ENCODE measurements at places on chromosomes 5 and 9.

GRCh38 chr9:123871781-123872180 lies 58.1 kb downstream of the DENND1A start:
- no peak for DNase-seq

DNA sequence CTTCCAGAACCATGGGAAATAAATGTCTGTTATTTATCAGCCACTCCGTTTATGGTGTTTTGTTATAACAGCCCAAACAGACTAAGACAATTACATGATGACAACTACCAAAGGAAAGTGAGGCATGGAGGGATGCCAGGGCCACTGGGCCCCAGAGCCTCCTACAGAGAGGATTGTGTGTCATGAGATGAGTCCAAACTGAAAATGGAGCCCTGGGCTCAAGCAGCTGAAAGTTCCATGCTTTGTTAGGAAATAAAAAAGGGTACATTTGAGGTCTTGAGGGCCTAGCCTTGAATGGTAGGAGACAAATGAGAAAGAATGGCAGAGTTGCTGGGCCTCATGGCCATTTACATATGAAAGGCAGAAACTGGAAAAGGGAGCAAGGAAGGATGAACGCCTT lies 586.5 kb downstream of the CETN3 start:
- DNase-seq, result no peak

- no peak for DNase-seq
Observed at GRCh38 chr9:128936171-128936865, 11.1 kb downstream of the DOLK start.

DNA sequence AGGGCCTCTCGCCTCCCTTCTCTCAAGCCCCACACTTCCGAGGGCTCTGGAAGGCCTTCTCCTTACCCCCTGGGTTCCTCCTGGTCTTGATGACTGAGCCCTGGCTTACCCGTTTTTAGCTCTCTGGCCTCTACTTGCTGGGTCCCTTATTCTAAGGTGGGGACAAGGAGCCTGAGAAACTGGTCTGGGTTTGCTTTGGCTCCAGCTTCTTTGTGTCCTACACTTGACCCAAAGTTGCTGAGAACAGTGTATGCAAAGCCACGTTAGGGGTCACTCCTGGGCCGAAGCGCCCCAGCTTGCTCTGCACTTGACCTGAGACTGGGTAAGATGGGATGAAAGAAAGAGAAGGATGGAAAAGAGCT lies 788 bp downstream of the ZNF346 start:
- no peak for DNase-seq

DNA sequence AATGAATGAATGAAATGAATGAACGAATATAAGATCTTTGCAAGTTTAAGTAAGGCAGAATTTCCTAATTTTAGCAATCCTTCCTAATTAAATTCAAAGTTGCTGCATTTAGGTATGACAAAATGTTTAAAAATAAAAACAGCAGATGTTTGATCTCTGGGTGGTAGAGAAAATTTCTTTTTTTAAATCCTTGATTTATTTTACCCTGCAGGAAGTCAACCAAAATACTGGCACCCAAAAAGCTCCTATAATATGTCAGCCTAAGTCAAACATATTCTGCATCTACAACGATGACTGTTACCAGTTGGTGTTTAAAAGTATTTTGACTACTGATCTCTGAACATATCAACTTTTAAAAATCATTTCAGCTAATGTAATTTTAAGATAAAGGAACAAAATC lies 58.4 kb downstream of the TTC39B start:
- DNase-seq, result no peak

DNA sequence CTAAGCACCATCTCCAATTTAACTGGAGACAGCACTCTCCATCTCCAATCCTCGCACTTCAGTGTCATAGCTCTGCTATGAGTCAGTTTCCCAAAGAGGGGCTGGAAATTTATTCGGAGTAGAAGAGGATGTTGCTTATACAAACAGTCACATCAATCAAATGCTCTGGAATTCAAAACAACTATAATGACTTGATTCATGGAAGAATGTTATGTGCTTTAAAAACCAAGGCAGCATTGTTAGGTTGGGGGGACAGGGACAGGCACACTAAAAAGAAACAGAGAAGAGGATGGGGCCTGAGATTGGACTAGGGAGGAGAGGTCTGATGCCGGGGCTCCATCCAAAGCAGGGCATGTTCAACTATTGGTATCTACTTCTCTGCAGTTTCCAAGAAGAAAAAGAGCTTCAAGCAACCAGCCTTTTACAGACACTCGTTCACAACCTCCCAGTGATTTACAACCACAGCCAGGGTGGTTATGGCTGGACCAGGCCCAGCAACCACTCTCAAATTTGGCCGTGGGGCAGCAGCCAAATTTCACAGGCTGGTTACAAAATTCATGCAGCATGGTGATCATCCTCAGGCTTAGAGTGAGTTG lies 117.5 kb upstream of the ZNF366 start:
- DNase-seq, result no peak

GRCh38 chr5:141342773-141343172 lies 856 bp upstream of the PCDHGA3 start:
- no peak for DNase-seq

- DNase-seq, result no peak
Observed at GRCh38 chr9:109385499-109385898, 64.6 kb upstream of the EPB41L4B start.

DNA sequence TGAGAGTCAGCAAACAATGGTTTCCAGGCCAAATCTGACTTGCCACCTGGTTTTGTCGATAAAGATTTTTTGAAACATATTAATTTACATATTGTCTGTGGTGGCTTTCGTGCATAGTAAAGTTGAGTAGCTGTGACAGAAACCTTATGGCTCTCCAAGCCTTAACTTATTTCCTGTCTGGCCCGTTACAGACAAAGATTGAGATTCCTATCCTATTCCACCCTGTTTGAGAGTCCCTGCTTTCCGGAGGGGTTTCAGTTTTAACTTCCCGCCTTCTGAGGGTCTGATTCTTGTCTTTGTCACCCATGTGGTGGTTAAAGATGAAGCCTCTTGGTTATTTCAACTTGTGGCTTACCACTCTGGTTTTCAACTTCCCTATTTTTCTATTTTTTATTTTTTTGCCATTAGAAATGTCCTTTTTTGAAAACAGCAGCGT lies 11.4 kb downstream of the OTULIN start:
- DNase-seq, result no peak

GRCh38 chr5:40689438-40689837 lies 9.7 kb downstream of the PTGER4 start:
- DNase-seq, result no peak

DNA sequence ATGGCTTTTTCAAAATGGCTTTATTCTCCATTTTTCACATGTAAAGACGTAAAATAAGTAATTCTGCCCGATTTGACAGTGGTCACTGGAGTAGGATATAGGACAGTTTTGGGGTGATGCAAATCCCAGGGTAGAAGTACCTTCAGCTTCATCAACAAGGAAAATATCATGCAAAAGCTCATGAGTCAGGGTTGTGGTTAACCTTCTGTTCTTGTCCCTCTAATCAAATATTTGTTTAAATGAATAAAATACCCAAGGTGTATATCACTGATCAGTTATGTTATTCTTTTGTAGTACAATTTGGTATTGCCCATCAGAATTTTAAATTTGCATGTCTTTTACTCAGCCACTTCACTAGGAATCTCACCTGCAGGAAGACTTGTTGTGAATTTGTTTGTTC lies 40.0 kb downstream of the FBXL7 start:
- DNase-seq, result no peak

DNA sequence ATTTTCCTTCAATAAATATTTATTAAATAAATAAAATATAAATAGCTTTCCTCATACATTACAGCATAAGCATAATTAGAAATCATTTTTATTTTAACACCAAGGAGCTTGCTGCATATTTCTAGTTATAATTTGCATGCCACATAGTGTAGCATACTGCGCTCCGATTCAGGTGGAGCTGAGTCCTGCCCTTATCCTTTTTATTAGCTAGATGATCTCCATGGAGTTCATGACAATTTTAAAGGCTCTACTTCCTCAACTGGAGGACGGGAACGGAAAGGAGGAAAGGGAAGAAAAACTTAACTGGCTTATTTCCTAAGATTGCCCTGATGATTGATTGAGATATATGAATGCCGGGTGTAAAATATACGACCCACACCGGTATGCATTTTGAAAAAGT lies 385.2 kb downstream of the PLK2 start:
- no peak for DNase-seq

GRCh38 chr5:180815293-180815917 lies 12.8 kb upstream of the MGAT1 start:
- DNase-seq, result no peak

DNA sequence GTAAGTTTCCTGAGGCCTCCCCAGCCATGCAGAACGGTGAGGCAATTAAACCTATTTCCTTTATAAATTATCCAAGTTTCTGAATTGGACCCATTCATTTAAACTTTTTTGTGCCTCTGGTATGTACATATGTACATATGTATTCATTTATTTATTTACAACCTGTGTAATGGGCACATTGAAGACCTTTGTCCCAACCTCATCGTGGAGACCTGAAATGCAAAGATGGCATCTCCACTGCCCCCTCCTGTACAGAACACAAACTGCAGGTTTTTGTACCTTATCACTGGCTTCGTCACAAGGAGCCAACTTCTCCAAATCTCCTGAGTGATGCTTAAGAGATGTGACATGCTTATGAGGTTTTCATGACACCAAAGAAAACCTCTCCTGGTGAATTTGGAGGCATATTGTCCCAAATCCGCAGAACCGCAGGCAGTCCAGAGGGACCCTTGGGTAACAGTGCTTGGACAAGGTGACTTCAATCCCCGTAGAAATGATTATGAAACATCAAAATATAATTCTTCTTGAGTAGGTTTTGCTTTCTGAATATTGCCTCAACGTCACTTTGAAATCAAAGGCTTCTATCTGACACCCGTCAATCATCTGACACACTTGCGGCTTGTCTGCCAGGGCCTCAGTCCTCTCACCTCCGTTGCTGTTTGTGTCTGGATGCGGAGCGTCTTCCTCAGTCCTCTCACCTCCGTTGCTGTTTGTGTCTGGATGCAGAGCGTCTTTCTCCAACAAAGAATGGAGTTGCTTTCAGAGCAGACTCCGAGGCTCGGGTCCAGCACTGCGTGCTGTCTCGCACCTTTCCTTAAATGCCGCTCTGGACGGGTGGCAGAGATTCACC lies 135.0 kb upstream of the IRX4 start:
- DNase-seq, result no peak

DNA sequence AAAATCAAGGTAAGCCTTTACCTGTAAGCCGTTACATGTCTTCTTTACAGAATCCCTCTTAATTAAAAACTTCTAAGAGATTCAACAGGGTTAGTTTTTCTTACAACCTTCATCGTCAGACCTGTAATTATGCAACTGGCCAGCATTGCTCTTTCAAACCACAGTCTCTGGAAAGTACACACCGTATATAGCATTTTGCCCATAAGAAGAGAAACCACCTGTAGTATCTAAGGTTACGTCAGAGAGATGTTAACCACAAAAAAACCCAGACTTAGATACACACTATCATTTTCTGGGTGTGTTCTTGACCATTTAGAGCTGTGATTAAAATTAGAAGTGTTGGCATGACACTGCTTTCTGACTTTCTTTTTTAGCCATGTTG lies 140.0 kb downstream of the MUSK start:
- DNase-seq, result no peak

GRCh38 chr9:8653855-8654254 lies 854.3 kb upstream of the DMAC1 start:
- no peak for DNase-seq

- DNase-seq, result no peak
Observed at GRCh38 chr9:82385633-82386032, 397.1 kb downstream of the SPATA31D1 start.

- DNase-seq, result no peak
Observed at GRCh38 chr5:6705088-6705487, 8.1 kb upstream of the TENT4A start.

GRCh38 chr9:116154976-116155697 lies 1.5 kb downstream of the PAPPA start:
- DNase-seq, result no peak

DNA sequence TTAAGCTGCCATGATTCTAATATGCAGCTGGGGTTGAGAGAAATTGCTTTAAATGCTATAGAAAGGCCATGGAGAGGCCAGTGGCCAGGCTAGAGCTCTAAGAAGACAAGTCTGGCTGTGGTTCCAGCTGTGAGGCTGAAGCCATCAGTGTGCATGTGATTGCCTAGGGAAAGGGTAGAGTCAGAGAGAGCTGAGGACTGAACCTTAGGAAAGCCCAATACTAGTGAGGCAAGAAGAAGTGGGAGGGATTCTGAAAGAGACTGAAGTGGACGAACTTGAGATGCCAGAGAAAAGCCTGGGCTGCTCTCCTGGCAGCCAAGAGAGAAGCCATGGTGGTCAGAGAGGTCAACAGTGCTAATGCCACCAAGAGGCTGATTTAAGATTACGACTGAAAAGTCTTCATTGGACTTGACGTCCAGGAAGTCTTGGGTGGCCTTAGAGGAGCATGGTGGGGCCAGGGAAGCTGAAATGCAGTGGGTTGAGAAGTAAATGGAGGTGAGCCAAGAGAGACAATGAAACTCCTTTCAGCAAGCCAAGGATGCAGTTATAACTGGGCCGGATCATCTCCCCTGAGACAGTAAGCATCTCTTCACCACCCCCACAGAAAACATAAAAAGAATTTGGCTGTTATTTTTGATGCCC lies 133.2 kb downstream of the TMEM174 start:
- DNase-seq, result no peak

DNA sequence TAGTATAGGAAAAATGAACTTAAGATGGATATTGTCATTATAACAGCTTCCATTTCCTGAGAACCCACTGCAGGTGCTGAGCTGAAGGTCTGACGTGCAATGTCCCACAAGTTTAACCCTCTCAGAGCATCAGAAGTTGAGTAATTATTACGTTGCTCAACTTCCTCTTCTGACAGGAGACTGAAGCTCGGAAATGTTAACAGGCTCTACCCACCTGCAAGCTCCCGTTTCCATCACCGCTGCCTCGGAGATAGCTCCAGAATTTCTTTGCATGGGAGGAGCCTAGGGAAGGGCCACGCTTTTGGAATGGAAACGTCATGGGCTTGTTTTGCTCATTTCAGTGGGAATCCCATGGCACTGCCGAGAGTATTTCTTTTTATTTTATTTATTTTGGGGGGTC lies 1.0 kb upstream of the NTMT1 start:
- no peak for DNase-seq

DNA sequence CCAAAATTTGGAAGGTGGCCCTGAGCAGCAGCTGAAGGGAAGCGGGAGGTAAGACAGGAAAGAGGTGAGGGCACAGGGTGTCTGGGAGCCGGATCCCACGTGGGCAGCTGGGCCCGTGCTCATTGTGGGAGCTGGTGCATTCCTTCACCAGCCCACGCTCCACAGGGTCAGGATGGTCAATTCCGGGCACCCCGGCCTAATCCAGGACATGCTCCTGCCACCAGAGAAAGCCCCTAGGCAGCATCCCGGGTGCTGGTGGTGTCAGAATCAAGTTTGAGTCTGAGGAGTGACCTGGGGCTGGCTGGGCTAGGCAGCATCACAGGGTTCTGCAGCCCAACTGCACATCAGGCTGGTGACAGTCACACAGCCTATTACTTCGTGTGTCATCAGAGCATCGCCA lies 7.1 kb upstream of the PDCD6 start:
- no peak for DNase-seq
